ENCODE measurements at places on chromosomes 6 and 20. TPM values are rescaled to one million over a fixed set of nuclear protein-coding genes. Genes with fewer than 3 reads are reported as not detected.

GRCh38 chr6:41927253-41927652, 6.0 kb downstream of the BYSL start:
- DNase-seq = no peak

- DNase-seq = no peak
Observed at GRCh38 chr20:9286501-9287461, 217.9 kb downstream of the PLCB4 start.

DNA sequence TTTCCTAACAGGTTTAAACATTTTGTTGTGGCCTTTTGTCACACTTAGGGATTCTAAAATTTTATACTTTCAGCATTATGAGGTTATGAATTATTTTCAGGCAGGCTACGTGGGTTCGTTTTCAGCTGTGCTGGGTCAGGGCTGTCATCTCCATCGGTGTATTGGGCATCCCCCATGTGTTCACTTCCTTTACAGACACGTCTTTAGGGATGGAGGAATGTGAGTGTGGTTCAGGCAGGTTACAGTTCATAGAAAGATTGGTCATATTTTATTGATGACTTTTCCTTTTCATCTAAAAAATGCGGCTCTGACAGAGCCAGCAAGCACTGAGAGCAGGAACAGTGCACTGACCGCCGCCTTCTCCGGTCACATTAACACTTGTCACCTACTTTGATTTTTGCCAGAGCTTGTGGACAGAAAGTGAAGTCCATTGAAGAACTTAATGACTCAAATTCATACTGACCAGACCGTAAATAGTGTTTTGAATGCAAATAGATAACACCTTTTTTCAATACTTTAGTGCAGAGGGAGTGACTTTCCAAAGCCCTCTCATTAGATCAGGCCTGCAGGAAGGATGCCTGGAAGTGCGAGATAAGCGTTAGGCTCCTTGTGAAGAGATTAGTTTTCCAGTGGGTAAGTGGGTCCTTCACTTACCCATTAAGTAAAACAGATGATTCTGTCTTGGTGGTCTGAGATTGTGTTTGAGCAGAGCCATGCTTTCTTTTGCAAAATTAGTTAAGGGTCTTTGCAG, 113.1 kb downstream of the TIAM2 start:
- DNase-seq = no peak

DNA sequence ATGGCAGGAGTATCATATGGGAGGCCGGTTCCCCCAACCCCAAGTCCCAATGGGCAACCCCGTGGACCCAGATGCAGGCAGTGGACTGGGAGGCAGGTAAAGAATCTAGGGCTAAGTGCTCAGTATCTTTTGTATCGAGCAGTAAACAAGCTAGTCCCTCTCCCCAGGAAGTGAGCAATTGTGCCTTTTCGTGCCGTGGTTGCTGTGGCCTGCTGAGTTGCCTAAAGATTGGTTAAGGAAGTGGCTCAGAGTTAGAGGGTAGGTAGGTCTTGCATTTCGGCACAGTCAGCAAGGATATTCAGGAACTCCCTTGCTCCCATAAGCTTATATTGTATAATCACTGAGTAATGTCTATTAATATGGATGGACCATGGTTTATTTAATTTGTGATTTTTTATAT, 1.3 kb upstream of the DNAH8 start:
- no peak for DNase-seq

DNA sequence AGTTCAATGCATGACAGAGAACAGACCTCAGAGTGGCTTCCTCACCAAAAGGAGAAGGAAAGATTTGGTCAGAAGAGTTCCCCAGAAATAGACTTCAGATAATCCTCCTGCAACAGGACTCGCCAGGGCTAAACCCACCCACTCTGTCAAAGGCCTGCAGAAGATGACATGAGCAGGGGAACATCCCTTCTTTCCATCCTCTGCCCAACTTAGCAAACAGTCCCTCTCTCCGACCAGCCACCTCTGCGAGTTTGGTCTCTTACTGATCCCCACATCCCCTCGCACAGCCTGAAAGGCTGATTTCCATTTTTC, 7.5 kb downstream of the NFATC2 start:
- no peak for DNase-seq

DNA sequence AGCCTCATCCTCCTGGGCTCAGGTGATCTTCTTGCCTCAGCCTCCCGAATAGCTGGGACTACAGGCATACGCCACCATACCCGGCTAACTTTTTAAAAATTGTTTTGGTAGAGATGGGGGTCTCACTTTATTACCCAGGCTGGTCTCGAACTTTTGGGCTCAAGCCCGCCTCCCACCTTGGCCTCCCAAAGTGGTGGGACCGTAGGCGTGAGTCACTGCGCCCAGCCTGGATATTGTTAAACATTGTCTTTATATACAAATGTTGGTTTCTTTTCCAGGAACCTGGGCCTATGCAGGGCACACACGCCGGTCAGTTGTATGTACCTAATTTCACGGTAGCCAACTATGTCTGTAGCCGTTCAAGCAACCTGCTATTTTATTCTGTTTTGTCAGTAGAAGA, 60.1 kb downstream of the SYNJ2 start:
- DNase-seq = no peak

DNA sequence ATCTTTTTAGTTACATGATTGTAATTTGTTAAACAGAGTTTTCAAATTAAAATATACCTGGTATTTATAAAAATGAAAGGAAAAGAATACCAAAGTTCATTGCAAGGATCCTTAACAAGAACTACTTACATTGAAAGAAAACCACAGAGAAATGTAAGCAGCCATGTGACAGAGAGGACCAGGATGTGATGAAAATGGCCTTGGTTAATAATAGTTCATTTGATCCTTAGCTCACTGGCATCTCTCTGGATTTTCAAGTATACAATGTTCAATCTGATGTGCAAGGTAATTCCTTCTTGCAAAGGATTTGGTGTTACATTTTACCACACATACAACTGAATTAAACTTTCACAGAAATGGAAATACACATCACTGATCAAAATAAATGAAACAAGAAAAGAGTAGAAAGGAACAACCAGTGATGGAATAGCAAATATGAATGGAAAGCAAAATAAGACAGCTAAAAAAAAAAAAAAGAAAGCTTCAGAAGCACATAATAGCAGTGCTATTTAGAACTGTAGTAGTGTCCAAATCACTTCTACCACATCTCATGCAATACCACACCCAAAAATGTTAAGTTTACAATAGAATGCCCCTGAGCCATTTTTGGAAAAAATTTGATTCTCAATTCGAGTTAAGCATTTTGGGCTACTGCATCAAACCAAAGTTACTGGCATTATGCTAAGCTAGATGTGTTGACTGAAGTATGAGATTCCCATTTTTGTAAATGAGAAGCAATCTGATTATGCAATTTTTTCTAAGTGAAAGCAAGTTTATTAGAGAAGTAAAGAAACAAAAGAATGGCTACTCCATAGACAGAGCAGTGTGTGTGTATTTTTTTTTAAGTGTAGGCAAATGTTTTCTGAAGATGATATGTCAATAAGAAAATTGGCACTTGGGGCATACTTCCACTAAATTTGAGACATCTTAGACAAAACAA, 22.6 kb upstream of the HLA-A start:
- DNase-seq = no peak

GRCh38 chr6:6533176-6533575, 55.3 kb upstream of the LY86 start:
- no peak for DNase-seq

GRCh38 chr6:42078386-42078785, 28.1 kb downstream of the TAF8 start:
- DNase-seq = no peak

DNA sequence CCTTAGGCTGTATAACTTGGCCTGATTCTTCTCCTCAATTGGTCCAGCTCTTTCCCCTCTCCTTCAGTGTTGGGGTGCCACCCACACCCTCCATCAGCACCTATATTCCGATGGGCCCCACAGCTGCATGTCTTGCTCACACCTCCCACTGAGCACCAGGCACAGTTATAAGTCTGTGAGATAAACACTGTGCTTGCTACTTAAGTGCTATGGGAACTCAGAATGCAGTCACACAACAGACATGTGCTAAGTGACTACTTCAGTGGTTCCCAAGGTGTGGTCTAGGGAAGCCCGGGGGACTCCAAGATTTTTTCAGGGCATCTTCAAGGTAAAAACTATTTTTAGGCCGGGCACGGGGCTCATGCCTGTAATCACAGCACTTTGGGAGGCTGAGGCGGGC, 7.3 kb downstream of the ZC3H12D start:
- no peak for DNase-seq

DNA sequence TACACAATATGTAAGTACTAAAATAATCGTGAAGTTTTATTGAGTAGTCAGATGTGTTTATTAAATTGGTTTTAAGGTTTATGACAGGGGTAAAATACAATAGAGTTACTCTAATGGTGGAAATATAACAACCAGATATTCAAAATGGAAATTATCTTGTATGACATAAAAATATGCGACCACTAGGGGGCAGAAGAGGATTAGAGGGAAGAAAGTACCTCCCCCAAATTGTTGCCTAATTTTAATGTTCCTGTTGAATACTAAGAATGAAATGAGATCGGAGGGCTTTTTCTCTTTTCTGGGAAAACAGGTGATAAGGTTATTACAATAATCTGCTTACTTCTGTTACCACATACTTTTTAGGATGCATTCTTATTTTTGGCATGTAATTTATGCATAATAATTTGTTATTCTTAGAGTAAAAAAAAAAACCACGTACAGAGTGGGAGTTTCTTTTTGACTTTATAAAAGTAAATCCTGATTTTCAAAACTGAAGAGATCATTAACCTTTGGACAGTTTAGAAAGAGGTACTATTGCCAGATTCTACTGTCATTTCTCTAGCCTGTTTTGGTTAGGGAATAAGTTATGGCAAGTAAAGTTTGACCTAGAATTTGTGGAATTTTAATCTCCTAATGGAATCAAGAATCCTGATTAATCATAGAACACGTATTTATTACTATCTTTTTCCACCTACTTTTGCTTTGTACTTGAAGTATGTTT, 159.2 kb downstream of the CD109 start:
- peak; percentile 89 for DNase-seq

- no peak for DNase-seq
Observed at GRCh38 chr6:9708600-9708999, 706.3 kb downstream of the TFAP2A start.

DNA sequence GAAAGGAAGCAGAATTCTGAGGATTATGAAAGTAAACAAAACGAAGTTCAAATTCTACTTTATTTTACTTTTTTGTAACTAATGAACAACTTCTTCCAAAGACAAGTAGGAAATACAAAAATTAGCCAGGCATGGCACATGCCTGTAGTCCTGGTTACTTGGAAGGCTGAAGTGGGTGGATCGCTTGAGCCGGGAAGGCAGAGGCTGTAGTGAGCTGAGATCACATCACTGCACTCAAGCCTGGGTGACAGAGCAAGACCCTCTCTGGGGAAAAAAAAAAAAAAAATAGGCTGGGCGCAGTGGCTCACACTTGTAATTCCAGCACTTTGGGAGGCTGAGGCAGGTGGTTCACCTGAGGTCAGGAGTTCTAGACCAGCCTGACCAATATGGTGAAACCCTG, 82.3 kb downstream of the ATG5 start:
- no peak for DNase-seq

- no peak for DNase-seq
Observed at GRCh38 chr6:112033791-112034615, 19.9 kb upstream of the CCN6 start.

DNA sequence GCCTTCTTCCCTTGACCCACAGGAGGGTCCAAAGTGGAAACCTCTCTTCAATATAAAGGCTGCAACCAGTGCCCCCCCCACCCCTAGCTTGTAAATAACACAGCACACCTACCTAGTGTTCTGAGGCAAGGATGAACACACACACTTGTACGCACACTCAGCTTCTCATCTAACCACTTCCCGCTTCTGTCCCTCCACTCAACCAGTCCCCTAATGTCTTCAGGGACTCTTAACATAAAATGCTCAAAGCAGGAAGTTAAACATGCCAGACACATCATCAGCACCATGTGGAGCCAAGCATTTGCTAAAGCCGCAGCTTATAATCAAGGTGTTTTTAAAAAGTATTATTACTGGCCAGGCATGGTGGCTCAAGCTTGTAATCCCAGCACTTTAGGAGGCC, 35.3 kb downstream of the FOXQ1 start:
- no peak for DNase-seq

GRCh38 chr6:105243487-105243886, 63.7 kb upstream of the POPDC3 start:
- peak; percentile 33 for DNase-seq

DNA sequence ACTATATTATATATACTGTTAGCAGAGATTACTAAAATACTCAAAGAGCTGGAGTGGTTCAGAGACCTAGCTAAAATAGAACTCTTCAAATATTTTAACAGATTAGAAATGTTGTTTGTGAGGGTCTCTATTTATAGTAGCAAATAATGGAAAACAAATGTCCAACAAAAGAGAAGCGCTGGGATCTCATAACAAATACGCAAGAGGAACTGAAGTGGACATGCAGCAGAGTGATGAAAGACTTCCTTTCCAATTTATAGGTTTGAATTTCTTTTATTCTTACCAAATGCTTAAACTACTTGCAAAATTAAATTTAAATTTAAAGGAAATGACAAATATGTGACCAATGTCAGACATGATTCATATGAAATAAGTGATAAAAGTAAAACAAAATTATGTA, 49.9 kb downstream of the PIGU start:
- no peak for DNase-seq

DNA sequence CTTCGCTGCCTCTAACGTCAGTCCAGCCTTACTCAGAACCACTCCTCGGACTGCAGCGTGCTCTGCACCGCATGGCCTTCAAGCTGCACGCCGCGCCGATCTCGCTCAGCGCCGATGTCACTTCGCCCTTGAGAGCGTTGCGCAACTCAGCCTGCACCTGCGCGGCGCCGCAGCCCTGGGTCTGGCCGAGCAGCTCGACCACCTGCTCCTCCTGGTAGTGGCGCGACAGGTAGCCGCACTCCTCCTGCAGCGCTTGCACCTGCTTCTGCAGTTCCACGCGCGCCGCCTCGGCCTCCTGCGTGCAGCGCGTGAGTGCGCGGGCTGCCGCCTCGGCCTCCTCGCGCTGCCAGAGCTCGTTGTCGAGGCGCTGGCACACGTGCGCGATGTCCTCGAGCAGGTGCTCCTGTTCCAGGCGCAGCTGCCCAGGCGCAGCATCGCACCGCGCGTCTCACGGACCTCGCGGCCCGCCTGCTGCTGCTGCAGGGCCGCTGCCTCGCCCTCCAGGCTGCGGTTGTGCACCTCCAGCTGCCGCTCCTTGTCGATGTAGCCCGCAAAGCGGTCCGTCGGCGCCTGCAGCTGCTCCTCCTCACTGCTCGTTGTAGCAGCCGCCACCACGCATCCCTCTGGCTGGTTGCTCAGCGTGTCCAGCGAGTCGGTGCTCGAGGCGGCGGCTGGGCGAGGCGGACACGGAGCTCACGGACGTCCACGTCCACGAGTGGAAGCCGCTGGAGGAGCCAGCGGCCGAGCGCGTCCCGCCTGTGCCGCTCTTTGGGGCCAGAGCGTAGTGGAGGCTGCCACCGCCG, 380.6 kb upstream of the CHD6 start:
- no peak for DNase-seq

The TNFRSF6B gene
- total RNA-seq = 31.5 TPM

The SUMO4 gene
- 2.6 TPM for total RNA-seq

The ERVFRD-1 gene
- total RNA-seq = not detected

The CCNC gene
- 117 TPM for total RNA-seq

The PRICKLE4 gene
- total RNA-seq = 0.86 TPM

The C20orf96 gene
- total RNA-seq = 1.9 TPM

Data from fibroblast of villous mesenchyme (primary cell).